ENCODE measurements at places on chromosomes 12 and 14.

DNA sequence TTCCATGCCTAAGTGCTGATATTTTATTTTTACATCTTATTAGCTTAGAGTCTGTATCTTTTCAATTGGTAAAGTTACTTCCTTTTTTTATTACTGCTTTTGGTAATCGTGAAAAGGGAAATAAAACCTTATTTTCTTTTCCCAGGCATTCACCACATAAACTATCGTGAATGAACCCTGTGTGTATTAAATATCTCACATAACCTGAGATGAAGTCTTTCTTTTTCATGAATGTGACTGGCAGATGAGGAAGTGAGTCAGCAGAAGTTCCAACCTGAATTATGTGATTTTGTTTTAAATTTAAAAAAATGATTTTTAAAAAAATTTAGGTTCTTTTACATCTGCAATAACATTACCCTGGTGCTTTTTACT, 26.0 kb downstream of the MYBPC1 start:
- no peak for DNase-seq

DNA sequence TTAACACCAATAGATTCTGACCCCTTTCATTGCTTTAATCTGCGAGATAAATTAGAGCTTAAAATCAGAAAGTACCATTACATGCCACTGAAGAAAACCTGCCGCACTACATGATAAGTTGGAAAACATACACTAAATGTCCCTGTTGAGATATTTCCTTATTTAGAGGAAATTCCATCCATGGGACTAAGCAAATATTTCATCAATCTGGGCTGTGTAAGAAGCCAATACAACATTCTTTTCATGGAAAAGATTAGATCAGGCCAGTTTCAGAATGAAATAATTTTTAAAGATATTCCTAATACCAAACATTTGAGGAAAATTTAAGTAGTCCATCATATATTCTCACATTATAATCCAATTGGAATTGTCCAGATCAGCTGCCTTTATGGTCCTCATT, 112.8 kb downstream of the LLPH start:
- no peak for DNase-seq

- no peak for DNase-seq
Observed at GRCh38 chr12:65434737-65435136, 156.3 kb downstream of the MSRB3 start.

DNA sequence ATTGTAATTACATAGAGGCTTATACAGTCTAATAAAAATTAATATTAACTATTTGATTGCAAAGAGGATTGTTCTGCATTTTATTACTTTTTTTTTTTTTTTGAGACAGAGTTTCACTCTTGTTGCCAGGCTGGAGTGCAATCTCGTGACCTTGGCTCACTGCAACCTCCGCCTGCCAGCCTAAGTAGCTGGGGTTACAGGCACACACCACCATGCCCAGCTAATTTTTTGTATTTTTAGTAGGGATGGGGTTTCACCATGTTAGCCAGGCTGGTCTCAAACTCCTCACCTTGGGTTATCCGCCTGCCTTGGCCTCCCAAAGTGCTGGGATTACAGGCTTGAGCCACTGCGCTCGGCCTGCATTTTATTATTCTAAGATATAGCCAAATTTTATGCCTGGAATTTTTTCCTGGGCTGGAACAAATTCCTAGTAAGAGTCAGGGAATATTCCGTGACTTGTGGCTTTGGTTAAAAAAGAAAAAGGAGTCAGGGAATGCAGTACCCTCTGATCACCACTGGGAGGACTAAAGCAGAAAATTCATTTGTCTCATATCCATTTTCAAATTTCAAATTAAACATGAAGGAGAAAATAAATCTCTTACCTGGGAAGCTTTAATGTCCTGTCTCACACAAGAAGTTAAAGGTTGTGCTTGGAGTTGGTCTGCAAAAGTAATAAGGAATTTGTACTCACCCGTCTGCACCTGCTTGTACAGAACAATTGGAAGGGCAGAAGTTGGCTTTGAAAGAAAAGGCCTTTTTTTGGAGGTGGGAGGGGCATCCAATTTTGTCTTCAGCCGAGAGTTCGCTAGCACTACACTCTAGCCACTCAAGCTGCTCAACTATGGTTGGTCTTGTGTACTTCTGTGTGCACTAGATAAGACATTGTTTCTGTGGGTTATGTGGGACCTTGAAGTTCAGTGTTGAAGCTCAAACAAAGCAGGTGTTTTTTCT, 8.7 kb downstream of the MARK3 start:
- no peak for DNase-seq

DNA sequence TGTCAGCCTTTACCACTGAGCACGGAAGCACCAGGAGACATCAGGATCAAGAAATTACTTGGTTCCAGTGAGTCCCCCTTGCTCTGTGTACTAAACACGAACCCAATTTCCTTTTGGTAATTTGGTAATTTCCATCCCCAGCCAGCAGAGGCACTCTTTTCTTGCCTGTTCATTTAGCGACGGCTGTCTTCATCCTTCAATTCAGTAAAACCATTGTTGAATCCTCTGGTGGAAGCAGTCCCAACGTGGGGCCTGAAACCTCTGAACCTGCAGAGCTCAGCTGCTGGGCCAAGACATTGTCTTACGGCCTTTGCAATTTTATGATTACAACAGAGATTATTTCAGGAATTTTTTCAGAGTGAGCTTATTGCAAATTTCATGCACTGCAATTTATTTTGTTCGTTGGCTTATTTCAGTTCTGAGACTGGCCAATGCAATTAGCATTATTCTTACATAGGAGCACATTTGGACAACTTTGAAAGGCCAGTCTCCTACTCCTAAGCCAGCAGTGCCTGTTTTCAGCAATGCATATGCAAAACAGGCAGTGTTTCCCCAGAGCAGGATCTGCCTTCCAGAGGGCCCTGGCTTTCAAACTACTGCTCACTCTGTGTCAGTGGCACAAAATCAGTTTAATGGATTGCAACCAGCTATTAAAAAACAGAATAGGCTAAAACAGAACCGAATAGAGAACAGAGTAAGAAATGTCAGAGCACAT, 372.9 kb upstream of the TMEM132C start:
- DNase-seq: no peak

DNA sequence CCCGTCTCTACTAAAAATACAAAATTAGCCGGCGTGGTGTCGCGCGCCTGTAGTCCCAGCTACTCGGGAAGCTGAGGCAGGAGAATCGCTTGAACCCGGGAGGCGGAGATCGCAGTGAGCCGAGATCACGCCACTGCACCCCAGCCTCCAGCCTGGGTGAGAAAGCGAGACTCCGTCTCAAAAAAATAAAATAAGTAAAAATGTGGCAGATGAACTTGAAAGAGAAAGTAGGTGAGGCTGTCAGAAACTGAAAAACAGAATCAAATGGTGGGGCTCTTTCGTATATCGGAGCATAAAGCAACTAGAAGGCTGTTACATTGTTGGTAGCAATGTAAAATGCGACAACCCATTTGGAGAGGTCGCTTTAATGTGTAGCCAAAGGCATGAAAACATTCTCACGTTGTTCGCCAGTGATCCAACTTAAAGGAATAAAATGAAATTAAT, 767 bp upstream of the CCNT1 start:
- no peak for DNase-seq

GRCh38 chr14:99141236-99141635, 130.8 kb downstream of the BCL11B start:
- DNase-seq: no peak

GRCh38 chr12:51809193-51809592, 39.3 kb downstream of the FIGNL2 start:
- no peak for DNase-seq

DNA sequence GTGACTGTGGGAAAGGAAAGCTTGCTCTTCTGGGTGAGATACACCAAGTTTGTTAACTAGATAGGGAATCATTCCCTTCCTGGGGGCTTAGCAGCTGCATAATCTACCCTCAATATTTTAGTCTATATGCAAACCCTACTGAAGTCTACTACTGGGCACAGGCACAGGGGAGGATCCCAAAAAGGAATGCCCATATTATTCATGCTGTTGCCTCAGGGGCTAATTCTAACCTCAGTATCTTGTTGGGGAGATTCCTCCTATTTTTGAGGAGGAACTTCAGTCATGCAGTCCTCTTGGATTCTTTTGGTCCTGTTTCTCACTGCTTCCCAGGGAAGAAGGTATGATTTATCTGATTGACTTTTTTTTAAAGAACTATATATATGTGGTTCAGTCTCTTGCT, 58.9 kb upstream of the ANKS1B start:
- no peak for DNase-seq

- DNase-seq: no peak
Observed at GRCh38 chr12:112836736-112837628, 45.4 kb downstream of the RPH3A start.
